Fibroblast of skin of left quadriceps (primary cell): ENCODE measurements at places on chromosomes 11 and 22.

GRCh38 chr22:40041366-40042137 is 46.8 kb downstream of the FAM83F start:
- DNase-seq = no peak

DNA sequence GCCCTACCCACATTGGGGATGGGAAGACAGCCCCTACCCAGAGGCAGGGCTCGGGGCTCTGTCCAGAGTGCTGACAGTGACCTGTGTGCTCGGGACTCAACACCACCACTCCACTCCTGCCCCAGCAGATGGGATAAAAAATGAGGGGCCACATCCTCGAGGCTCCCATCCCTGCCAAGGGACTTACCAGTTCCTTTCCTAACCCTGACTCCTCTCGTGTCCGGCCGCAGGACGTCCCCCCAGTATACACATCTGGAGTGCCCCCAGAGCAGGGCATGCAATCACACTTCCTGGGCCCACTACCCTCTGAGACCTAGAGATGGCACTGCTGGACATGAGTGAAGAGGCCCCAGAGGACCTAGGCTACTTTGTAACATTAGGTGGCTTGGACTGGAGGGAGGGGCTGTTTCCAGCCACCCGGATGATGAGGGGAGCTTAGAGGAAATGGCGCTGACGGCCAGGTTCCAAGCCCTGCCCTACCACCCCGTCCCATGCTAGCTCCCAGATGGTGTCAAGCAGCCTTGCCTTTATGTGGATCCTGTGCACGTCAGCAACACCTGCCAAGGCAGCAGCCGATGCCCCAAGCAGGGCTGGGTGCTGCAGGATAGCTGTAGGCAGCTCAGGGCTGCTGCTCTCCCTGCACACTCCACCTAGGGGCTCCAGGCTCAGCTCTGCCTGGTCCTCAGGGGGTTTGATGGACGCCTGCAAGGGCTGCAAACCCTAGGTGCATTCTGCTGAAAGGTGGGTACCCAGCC is 86.6 kb downstream of the DGCR2 start:
- DNase-seq = no peak

DNA sequence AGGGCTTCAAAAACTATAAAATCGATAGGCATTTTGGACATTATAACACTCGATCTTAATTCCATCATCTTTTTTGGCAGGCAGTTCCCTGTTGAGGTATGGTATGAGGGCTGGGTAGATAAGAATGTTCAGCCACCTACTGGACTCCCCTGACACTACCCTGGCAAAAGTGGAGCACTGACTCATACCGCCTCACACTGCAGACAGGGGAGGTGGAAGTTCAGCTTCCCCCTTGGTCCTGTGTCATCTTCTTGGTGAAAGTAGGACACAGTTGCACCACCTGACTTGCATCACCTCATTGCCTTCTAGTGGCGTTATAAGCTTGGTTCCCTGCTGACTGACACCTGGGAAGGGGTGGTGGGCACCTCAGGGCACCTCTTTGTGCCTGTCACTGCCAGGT is 30.4 kb downstream of the PAAF1 start:
- DNase-seq = no peak

DNA sequence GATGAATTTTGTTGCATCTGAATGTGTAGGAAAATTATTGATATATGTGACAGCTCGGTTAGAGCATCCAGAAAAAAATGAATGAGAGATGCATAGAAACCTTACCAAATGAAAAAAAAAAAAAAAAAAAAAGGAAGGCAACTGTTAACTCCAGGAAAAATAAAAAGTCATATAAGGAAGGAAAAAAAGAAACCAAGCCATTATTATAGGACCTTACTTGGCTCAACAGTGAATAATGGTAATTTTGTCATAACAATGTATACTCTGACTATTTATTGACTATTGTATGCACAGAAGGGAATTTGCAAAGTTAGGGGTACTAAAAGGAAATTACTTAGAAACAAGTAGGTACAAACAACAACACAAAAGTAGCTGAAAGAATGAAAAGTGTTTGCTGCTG is 2.0 kb downstream of the DHCR7 start:
- no peak for DNase-seq

GRCh38 chr11:13784855-13785254 is 116.4 kb downstream of the FAR1 start:
- DNase-seq = no peak

- DNase-seq = no peak
Observed at GRCh38 chr11:81899156-81899555, 834.5 kb downstream of the FAM181B start.

GRCh38 chr11:116331381-116331780 is 441.4 kb downstream of the BUD13 start:
- no peak for DNase-seq

- DNase-seq = no peak
Observed at GRCh38 chr11:61671527-61671926, 8.7 kb upstream of the DAGLA start.

DNA sequence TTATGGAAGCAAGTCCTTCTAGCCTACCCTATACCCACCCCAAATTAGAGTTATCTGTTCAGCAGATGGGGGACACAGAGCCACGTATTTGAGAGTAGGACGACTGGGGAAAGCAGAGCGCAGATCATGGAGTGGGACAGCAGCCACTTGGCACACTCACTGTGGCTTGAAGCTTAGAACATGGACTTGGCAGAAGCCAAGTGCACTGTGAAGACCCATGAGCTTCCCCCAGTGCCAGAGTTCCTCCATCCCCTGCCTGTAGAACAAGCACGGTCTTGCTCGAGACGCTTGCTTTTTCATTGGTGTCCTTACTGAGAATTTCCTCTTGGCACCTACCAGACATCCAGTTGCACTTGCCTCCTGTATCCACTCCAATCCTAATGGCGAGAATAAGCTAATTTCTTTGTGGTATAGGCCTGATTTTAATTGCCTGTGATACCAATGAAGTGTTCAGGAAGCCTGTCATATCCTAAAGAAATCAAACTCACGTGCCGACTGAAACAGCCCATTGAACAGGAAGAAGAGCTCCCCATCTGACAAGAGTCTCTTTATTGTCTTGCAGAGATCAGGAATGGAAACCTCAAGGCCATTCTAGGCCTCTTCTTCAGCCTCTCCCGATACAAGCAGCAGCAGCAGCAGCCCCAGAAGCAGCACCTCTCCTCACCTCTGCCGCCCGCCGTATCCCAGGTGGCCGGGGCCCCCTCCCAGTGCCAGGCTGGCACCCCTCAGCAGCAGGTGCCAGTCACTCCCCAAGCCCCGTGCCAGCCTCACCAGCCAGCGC is 166.9 kb downstream of the NAV2 start:
- no peak for DNase-seq

DNA sequence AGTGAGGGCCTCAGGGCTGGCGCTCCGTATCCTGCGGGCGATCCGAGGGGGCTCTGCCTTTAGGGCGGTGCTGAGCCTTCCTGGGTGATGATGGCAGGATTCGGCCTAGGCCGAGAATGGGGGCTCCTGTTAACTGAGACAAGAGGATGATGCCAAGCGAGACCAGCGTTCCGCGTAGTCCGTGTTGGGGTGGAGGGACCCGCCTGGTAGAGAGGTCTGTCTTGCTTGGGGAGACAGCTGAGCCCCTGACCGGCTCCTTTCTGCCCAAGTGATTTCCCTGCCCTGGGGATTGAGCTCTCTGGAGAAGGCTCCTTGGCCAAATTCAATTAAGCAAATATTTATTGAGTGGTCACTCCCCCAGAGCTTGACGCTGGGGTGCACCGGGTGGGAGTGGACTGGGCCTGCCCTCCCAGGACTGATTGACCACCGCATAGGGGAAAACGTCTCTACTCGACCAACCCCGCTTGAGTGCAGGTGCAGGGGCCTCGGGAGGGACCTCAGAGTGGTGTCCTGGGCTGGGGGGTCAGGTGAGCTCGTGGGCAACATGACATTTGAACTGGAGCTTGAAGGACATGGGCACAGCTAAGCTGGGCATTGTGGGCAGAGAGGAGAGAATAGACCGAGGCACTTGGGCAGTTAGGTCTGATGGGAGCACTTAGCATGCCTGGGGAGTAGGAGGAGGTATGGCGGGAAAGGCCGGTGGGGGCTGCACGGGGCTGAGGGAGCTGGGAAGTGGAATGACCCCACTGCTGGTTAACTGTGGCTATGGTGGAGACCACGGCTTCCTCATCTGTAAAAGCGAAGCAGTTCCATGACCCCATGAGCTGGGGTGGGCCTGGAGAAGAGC is 1.1 kb downstream of the GNAZ start:
- DNase-seq = no peak

DNA sequence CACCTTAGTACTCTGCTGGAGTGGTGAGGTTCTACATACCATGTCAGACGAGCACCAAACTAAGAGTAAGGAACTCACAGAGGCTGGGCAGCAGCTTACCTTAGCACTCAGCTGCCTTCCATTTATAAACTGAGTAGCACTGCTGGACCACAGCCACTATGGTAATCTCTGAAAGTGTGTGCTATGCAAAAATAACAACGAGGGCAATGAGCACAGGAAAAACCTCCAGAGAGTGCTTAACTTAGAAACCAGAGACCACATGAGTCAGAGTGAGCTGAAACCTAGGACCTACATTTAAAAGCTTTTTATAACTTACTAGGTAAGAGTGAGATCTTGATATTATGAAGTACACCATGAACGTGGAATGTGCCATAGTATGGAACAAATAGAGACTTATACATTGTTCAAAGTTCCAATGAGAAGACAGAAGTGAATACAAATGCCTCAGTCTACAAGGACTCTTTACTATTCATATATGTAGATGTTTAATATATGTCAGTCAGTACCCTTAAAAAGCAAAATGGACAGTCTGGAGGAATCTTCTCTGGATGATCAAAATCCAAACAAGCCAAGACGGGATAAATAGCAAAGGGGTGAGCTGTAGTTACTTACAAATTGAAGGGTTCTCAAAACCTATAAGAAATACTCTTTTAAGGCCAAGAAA is 17.2 kb upstream of the CD59 start:
- DNase-seq = no peak

- DNase-seq = no peak
Observed at GRCh38 chr11:94873916-94874540, 99.3 kb downstream of the CWC15 start.

GRCh38 chr11:47532597-47533213 is 20.2 kb downstream of the CELF1 start:
- no peak for DNase-seq

GRCh38 chr11:77359481-77359880 is 58.0 kb upstream of the GDPD4 start:
- DNase-seq = no peak

GRCh38 chr11:1384199-1384970 is 5.3 kb upstream of the BRSK2 start:
- DNase-seq = no peak

- no peak for DNase-seq
Observed at GRCh38 chr22:39220450-39220849, 24.3 kb downstream of the PDGFB start.

DNA sequence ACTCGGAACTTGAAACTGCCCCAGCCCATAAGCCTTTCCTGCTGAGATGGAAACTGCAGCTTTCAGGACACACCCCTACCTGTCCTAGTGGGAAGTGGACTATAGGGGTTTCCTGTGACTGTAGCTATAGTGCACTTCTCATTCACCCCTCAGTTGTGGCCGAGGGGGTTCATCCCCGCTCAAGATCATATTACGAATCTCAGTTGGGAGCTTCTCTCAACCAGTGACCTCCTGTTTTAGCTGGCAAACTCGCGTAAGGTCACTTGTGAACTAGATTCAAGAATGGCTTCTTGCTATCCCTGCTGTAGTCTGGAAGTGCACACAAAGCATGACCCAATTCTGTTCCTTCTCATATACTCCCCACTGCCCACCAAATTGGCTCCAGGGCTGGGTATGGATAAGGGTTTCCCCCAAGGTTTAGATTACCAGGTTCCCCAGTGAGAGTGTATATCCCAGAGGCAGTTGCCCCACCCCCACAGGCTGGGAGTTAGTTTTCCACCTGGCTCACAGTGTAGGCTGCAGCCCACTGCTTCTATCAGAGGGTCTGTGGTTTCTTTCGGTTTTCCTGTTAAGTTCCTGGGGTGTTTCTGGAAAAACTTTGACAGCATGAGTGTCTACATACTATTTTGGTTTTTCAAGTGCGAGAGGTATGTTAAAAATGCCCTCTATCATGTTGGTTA is 812.9 kb downstream of the JRKL start:
- no peak for DNase-seq

DNA sequence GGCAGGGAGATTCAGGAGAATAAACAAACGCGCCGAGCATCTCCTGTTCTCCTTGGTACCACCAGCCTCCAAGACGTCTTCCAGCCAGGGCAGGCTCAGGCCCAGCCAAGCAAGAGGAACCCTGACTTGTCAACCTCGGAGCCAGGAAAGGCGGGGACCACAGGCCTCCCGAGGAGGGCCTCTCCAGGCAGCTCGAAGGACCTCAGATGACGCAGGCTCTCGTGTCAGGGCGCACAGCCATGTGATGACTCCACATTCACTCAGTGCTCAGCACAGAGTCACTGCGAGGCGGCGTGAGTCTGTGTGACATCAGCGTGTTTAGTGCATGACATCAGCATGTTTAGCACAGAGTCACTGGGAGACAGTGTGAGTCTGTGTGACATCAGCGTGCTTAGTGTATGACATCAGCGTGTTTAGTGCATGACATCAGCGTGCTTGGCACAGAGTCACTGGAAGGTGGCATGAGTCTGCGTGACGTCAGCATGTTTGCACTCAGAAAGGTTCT is 241.4 kb downstream of the BRD1 start:
- no peak for DNase-seq

- DNase-seq = peak; percentile 5
Observed at GRCh38 chr11:1401656-1402221, 12.0 kb downstream of the BRSK2 start.

DNA sequence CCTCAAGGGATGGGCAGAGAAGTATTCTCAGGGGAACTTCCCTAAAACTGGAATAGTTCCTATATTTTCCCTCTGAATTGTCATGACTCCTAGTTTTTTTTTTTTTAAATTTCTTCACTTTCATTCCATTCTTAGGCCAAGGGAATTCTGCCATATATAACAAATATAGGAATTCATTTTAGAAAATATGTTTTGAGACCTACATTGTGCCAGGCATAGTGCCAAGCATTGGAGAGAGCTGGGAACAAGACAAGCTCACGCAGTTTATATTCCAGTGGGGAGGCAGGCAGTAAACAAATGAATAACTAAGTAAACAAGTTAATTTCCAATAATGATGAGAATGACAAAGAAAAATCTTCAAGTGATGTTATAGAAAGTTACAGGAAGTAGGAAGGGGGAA is 2.6 kb upstream of the NPTXR start:
- DNase-seq = no peak

- DNase-seq = no peak
Observed at GRCh38 chr22:36946421-36947158, 33.2 kb downstream of the CSF2RB start.

GRCh38 chr11:104907521-104908185 is 9.4 kb upstream of the CASP12 start:
- peak; percentile 82 for DNase-seq

DNA sequence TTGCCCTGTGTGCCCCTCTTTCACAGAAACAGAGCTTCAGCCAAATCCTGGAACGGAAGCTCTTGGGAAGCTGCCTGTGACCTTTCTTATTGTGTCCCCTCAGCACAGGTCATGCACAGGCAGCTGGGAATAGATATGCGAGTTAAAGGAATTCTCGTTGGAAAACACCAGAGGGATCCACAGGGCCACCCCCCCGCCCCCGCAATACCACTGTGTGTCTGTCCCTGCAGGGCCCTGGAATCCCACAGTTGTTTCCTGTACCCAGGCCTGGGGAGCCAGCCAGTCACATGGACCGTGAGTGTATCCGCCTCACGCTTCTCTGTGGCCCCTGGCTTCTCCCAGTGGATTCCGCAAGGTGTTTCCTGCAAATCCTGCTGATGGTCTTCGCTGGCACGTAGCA is 29.0 kb downstream of the TIMP3 start:
- DNase-seq = no peak
